ENCODE measurements at places on chromosomes 12 and 14.

DNA sequence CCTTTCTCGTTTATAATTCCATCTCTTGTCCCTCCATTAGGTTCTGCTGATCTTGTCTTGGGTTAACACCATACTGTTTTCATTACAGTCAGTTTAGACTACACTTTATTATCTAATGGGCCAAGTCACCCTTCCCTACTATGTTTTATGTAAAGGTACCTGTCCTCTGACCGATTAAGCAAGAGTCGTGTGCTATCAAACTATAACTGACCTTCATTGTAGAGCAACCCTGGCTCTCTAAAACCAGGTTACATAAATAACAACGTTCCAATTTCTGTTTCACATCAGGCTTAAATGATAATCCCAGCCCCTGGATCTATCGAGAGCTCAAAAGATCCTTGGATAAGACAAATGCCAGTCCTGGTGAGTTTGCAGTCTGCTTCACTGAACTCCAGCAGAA lies 16.7 kb downstream of the OAS2 start:
- no peak for DNase-seq

GRCh38 chr14:68463705-68464374 lies 329.0 kb downstream of the ZFP36L1 start:
- DNase-seq = no peak

DNA sequence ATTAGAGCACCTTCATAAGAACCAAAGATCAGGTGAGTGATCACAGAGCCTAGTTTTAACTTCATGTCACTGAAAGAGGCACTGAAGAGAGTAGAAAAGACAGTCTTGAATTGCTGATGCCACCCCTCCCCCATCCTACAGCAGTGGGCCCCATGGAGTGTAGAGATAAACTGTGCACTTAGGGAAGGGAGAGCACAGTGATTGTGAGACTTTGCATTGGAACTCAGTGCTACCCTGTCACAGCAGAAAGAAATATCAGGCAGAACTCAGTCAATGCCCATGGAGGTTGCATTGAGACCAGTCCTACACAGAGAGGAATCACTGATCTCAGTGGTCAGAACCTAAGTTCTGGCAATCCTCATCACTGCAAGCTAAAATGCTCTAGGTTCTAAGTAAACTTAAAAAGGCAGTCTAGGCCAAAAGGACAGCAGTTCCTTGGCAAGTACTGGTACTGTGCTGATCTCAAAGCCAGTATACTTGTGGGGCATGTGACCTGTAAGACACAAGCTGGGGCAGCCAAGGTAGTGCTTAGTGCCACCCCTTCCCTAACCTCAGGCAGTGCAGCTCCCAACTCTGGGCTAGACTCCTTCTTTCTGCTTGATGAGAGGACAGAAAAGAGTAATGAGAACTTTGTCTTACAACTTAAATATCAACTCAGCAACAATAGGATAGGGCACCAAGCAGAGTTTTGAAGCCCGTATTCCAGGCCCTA lies 94.1 kb downstream of the FSCB start:
- no peak for DNase-seq

DNA sequence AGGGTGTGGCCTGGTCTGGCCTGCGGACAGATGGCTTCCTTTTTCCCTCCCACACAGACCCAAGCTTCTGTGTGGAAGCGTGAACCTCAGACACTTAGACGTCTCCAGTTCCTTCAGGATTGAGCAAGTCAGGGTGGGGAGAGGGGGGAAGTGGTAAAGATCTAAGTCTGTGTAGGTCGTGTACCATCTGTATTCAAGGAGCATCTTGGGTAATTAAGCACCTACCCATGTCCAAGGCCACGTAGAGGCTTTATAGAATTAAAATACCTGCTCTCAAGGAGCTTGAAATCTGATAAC lies 1.7 kb downstream of the AVIL start:
- peak; percentile 62 for DNase-seq

GRCh38 chr12:638953-639557 lies 24.2 kb downstream of the NINJ2 start:
- DNase-seq = no peak

- no peak for DNase-seq
Measured at GRCh38 chr12:94146166-94146936, 2.0 kb upstream of the PLXNC1 start.

GRCh38 chr14:96631621-96632362 lies 129.6 kb downstream of the PAPOLA start:
- DNase-seq = no peak

- DNase-seq = no peak
Measured at GRCh38 chr14:75531660-75532317, 9.5 kb downstream of the BATF start.

DNA sequence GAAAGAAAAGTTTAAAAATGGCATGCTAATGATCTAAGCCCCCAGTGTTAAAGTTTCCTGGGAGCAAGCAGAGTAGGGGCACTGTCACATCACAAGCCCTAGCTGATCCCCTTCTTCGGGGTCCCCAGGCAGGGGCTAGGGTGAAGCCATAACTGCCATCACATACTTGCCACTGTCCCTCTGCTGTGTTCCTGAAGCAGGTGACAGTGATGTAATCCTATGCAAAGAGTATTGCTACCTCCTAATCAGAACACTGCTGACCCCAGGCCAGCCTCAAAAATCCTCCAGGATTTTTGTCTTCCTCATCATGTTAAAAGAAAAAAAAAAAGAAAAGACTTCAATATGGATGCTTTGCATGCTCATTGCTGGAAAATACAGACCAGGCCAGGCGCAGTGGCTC lies 1.2 kb upstream of the RFC5 start:
- DNase-seq = no peak

- no peak for DNase-seq
Measured at GRCh38 chr14:69700575-69700974, 66.4 kb upstream of the SRSF5 start.

- DNase-seq = no peak
Measured at GRCh38 chr12:96223411-96224218, 29.4 kb downstream of the ELK3 start.

GRCh38 chr12:6104027-6104426 lies 20.4 kb downstream of the VWF start:
- no peak for DNase-seq

DNA sequence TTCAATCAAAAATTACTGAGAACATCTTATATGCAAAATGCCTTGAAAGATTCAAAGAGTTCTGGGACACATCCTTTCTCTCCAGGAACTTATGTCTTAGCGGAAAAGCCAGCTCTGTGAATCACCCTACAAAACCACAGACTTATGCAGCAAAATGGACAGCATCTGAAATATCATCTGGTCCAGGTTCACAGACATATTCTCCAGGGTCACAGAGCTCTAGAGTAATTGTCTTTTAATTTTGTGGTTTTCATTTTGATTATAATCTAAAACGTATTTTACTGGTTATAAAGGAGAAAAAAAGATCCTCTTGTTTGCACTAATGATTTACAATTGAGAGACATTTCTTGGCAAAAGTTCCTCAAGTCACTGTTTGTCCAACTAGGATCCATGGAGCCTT lies 246.2 kb downstream of the MSRB3 start:
- no peak for DNase-seq

DNA sequence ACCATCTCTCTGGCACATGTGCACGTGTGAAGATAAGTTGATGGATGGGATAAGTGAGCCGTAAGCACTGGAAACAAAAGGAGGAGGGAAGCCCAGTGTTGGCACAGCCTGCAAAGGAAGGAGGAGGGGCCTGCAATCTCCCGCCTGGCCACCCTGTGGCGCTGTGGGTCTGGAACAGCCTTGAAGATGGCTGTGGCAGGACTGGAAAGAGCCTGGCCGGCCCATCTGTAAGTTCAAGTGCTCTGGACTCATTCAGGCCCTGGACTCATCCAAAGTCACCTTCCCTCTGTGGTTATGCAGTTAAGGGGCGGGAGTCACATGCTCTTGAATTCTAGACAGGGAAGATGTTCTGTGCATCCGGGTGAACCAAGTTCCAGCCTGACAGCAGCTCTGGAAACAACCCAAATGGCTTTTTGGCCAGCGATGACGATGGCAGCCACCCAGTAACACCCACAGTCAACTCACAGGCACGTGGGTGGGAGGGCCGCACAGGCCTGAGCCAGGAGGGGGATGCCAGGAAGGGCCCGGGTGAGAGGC lies 50.4 kb downstream of the CHGA start:
- peak; percentile 82 for DNase-seq

GRCh38 chr14:75425446-75425845 lies 2.4 kb upstream of the JDP2 start:
- no peak for DNase-seq

DNA sequence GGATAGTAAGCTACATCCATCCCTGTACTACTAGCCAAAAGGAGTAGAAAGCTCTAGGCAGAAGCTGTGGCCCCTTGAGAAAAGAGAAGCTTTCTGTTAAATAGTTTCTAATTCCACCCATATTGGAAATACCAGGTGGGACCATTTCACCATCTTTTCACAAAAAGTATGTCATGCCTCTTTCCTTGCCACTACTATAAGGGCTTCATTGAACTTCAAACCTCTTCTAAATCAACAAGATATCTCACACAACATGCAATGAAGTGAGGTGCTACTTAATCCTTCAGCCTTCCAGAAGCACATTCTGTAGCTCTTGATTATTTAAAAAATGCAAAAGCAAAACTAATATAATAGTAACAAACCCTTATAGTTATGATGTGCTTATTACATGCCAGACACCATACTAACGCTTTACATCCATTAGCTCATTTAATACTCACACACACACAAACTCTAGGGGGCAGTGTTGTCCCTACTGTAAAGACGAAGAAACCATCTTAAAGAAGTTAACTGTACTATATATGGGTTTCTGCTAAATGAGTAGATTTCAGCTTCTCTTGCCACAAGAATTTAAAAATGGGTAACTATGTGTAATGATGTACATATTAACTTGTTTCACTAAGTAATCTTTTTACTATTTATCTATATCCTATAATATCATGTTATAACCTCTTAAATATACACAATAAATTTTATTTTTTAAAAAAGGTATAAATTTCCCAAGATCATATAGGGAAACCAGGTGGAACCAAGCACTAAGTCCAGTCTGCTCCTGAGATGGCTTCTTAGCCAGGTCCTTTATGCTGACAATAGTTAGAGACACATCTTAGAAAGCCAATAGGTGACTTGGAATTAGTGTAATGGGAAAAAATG lies 124.4 kb downstream of the RPS29 start:
- DNase-seq = no peak

GRCh38 chr12:75479963-75480461 lies 543 bp upstream of the GLIPR1 start:
- no peak for DNase-seq

DNA sequence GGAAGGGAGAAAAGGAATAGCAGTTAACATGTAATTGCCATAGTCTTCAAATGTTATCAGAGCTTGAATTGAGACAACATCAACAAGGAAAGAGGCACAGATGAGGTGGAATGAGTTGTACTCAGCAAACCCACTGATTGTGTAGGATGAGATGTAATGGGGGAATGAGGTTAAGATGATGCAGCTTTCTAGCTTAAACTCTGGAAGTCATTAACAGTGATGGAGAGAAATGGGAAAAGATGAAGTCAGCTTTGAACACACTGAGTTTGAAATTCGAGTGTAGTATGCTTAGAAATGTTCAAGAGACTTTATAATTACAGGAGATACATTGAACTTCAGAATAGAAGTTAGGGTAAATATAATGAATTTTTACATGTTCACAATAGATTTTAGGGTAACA lies 106.9 kb downstream of the PRKD1 start:
- no peak for DNase-seq

DNA sequence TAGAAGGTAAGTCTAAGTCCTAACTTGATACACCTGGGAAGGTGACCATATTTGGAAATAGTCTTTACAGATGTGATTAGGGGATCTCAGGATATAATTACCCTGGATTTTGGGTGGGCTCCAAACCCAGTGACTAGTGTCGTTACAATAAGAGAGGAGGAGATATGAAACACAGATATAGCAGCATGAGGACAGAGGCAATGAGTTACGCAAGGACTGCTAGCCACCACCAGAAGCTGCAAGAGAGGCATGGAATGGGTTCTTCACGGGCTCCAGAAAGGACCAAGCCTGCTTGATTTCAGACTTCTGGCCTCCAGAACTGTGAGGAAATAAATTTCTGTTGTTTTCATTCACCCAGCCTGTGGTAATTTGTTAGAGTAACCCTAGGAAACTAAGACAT lies 28.6 kb downstream of the FGFR1OP2 start:
- DNase-seq = no peak

- DNase-seq = no peak
Measured at GRCh38 chr14:75911883-75912282, 69.9 kb downstream of the TGFB3 start.

DNA sequence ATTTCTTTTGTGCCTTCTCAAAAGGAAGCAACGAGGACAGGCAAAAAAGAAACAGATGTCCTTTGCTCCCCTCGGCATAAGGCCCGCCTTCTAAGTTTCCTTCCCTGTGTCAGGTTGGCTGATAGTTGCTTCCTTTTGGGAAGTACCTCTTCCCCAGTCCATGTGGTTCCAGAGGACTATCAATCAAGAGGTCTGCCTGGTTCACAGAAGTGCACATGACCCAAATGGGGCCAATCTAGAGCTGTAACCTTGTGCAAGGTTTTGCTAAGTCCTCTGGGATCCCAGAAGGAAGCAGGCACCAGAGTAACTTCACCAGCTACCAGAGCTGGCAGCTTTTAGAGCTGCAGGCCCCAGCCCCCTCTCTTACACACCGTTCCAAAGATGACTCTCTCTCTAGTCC lies 42.6 kb downstream of the TMEM63C start:
- DNase-seq = no peak

- no peak for DNase-seq
Measured at GRCh38 chr12:449203-449602, 10.5 kb upstream of the B4GALNT3 start.

- no peak for DNase-seq
Measured at GRCh38 chr14:51691176-51691575, 39.5 kb downstream of the FRMD6 start.

- no peak for DNase-seq
Measured at GRCh38 chr14:53409969-53410368, 256.8 kb upstream of the DDHD1 start.

DNA sequence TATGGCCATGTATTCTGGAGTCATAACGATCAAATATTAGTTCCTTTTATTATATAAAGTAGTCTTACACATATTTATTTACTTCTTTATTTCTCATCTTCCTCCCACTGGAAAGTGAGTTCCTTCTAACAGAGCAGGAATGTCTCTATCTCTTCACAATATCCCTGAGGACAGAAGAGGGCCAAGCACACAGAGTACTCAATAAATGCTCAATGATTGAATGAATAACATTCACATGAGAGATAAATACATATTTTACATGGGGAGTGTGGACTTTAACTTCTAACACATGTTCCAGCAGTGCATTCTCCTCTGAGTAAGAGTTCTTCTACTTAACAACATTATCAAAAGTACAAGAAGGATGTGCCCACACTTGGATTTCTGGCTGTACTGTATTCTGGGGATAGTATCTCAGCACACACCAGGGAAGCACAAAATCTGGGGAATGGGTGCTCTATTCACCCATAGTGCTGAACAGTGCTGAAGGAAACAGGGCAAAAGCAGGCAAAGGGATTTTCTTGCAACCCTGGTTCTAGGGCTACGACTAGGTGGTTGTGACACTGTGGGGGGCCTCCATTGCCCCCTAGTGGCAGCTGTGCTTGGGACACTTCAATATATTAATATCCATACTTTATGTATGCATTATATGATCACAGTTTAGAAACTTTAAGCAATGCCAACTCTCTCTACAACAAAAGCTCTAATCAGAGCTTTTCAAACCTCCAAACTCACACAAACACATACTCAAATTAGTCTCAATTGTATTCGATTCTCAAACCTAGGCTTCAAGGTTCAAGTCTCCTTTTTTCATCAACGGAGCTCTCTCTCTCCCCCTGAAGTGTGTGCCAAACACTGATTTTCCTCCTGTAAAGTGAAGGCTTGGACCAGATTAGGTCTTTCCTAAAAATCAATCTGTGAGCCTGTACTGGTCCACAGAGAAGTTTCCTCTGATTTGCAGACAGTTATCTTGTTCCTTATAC lies 115.5 kb downstream of the SLC2A13 start:
- peak; percentile 30 for DNase-seq

Data from left ventricle myocardium inferior (tissue), 1 donor.